Activated T-cell treated with anti-CD3 and anti-CD28 coated beads, Interleukin-2, amount 50 U/mL, for 72 hours (primary cell): ENCODE measurements at places on chromosomes 3 and 15. TPM values are rescaled to one million over a fixed set of nuclear protein-coding genes. Genes with fewer than 3 reads are reported as not detected.

The NEO1 gene
- 7.0 TPM for total RNA-seq

GRCh38 chr15:73717802-73718201, 33.6 kb downstream of the CD276 start:
- no peak for DNase-seq

DNA sequence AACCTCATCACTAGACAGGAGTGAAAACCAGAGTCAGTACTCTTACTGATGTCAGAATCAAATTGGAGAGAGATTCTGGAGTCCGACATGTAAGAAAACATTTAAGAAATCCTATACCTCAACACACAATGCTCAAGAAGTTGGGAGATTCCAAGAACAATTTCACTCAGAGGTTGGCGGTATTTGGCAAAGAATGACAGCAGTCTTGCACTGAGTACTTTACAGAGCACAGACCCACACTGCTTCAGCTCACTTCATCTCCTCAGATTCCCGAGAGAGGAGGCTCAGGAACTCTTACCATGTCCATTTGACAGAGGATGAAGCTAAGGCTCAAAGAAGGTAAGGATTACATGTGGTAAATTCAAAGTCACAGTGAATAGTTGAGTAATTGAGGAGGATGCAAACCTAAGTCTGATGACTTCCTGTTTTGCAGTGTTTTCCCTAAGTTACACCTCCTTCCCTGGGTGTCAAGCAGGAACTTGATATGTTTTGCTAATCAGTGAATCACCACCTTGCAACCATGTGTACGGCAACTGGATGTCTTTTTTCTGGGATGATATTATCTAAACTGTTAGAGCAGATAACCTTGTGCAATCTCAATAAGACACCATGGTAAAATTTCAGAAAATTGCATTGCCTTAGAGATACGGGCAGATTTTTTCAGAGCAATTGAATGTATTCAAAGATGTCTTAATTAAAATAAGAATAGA, 61.3 kb upstream of the MME start:
- no peak for DNase-seq

DNA sequence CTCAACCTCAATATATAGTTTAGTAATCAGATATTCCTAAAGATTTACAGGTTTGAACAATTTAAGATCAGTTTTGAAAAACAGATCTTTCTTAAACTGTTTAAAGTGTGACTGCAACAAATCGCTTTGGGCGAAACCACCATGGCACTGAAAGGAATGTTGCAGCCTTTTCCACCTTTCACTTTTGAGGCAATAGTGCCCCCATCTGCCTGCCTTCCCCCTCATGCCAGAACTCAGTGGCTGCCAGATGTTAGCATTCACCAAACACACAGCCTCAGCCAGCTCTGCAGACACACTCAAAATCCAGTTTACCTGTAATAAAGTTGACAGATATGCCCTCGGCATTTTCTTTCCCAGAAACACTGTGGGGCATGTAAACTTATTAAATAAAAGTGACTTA, 3.3 kb downstream of the LYSMD4 start:
- DNase-seq = no peak

DNA sequence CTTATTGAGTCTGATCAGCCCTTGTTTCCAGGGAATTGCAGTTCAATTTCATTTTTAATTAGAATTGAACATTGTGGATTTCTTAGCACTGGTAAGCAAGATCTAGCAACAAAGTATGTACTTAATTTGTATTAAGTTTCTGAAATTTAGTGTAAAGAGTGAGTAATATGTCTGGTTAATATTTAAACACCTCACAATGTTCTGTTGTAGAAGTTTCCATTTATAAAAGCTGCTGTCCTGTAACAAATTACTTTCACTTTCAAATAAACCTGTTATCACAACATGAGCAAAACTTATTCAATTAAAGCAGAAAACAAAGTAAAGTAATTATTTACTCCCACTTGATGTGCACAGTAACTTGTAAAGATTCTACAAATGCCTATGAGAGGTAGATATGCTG, 448.5 kb downstream of the NAALADL2 start:
- no peak for DNase-seq

GRCh38 chr15:45829336-45830153, 194.7 kb downstream of the SQOR start:
- no peak for DNase-seq

DNA sequence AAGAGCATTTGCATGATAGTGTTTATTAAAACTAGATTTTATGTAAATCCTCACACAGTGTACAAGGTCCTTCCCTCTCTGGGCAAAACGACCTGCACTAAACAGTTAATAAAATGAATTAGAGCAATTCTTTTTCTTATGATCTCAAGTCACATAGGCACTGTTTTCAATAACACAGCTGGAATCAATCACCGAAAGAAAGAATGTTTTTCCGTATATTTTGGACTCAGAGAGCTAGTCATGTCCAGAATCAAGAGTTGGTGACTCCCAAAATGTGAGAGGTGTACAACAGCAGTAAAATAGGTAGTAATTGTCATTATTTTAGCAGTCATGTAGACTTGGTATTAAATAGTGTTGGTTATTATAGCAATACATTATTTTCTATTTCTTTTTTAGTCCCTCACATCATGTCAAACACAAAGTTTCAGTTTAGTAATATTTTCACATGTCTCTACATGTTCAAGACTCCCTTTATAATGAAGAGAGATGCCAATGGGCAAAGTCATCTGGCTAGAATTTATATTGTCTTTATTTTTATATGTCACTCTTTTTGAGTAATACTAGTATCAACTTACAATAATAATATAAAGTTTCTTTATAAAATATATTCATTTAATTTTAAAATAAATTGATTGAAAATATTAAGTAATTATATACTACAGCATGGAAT, 448.6 kb upstream of the CDIN1 start:
- no peak for DNase-seq

DNA sequence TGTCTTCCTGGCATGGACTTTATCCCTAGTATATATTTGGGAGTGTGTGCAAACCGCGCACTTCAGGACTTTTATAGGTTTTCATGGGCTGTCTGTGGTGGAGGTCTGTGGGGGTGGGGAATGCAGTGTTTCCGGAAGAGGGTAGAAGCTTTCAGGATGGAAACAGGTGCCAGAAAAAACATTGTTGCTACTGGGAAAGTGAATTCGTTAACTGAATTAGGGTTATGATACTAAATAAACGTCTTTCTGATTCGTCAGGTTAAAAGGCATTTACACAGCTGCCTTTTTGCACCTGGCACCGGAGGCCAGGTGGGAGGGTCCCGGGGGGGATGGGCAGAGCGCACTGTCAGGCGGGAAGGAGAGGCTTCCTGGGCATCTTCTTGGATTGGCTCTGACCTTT, 62.1 kb downstream of the SLCO3A1 start:
- DNase-seq = no peak

- DNase-seq = no peak
Observed at GRCh38 chr3:27729748-27730611, 7.9 kb upstream of the EOMES start.

- no peak for DNase-seq
Observed at GRCh38 chr15:55659481-55659880, 71.3 kb upstream of the PYGO1 start.

DNA sequence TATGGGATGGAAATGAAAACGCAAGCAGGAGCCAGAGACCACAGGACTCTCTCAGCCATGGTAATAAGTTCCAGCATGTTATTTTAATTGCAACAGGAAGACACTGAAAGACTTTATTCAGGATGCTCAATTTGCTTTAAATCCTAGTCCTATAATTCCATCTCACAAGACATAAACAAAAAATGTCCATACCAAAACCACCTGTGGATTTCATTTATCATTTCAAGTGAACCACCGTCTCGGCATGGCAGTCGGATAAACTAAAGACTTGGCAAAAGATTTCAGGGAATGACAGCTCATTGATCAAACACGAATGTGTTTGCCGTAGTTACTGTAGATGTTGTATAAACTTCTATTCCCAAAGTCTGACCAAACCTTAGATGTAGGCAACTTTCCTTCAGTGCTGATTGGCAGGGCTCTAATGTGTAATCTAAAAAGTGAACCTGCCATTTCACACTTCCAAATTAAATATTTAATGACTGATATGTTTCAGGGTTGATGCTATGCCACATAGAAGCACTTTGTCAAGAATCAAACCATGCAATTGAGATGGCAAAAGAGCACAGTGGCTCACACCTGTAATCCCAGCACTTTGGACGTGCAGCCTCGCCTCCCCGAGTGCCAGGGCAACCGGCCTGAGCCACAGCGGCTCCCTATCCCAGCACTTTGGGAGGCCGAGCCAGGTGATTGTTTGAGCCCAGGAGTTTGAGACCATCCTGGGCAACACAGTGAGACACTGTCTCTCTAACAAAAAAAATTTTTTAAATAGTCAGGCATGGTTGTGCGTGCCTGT, 331.7 kb downstream of the MAGI1 start:
- DNase-seq = no peak

DNA sequence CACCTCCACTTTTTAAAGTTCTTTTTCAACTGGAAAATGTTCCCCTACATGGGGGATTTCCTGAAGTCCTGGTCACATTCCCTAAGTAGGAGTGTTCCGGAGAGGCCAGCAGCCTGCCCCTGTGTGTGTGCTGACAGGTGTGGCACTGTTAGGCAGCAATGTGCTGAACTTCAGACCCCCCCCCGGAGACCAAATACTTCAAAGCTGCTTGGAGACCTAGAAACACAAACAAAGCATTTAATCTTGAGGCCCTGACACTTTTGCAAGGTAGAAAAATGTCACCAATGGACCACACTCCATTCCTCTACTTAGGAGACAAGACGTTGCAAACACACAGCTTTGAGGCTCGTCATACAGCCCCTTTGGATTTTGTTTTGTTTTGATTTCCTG, 259.6 kb upstream of the CTNNB1 start:
- no peak for DNase-seq

- DNase-seq = peak; percentile 34
Observed at GRCh38 chr15:89665449-89666181, 10.3 kb upstream of the KIF7 start.

DNA sequence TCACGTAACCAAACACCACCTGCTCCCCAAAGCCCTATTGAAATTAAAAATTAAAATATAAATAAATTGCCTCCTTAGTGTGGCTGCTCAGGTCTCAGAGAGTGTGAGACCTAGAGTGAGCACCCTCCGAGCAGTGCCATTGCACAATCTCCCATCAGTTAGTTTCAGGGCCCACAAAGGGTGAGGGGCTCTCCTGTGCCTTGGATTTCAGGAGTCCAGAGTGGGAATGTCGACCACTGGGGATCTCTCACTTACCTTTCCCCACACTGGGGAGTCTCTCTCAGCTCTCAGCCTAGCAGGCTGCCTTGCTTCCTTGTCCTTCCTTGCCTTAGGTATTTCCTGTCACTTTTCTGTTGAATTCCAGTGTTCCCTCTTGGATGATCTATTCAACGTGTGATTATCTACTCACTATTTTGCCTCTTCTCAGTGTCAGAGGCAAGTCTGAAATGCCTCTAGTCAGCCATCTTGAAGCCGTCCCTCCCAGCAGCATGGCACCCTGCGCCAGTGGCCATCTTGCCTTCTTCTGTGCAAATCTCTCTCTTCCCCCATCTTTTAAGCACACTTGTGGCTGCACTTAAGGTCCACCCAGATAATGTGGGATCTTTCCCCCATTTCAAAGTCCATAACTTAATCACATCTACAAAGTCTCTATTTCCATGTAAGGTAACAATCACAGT, 119.3 kb downstream of the LRRK1 start:
- DNase-seq = no peak

GRCh38 chr3:53457068-53457467, 37.3 kb upstream of the CACNA1D start:
- DNase-seq = no peak

- DNase-seq = no peak
Observed at GRCh38 chr15:95663156-95664100, 667.1 kb upstream of the NR2F2 start.

The FBXW12 gene
- total RNA-seq = not detected

GRCh38 chr15:68411343-68411675, 20.7 kb downstream of the ITGA11 start:
- DNase-seq = no peak

DNA sequence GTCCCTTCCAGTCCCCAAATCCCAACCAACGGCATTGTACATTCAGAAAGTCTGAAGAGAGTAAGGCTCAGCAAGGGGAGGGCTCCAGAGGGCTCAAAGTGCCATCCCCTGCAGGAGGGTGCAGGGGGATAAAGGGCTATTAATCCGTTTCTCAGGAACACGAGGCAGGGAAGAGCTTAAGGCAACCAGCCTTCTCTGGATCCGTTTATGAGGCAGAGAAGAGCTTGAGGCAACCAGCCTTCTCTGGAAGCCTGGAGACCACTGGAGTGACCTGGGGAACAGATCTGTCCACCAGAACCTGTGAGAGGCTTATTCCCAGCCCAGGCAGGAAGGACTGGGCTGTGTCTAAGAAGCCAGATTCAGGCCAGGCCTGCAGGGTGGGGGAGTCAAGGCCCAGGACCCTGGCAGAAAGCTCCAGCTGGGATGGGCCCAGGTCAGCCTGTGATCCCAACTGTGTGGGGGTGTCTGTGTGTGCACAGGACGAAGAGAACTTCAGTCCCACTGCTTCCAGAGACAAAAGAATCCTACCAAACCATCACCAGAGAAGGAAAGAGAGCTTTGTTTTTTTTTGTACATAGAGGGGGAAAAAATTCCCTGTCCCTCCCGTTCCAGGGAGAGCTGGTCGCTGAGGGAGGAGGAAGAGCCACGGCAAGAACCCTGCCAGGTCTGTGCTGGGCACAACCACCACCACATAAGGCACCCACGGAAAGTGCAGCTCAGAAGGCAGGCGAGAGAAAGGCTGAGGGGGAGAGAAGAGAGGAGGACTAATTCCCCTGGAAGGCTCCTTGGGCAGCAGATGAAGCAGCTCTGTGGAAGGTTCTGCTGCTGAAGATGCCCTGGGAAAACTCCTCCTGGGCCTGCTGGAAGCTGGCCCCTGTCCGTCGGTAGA, 1.6 kb upstream of the ULK3 start:
- DNase-seq = peak; percentile 20

- no peak for DNase-seq
Observed at GRCh38 chr3:194468086-194468485, 18.7 kb downstream of the ATP13A3 start.

DNA sequence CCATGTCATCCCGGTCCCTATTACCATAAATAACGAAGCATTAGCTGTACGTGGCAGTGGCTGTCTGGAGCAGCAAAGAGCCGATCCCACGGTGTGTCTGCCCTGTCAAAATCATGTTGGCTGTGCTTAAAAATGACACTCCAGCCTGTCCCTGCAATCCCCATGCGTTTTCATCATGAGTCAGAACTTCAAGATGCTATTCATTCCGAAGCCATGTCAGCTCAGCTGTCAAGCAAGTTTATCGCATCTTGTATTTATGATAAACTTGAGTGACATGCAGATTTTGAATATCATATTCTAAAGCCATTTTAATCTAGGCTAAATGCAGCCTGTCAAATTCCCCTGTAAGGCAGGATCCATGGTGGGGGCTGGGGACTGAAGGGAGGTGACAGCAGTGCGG, 152.4 kb downstream of the TJP1 start:
- no peak for DNase-seq

DNA sequence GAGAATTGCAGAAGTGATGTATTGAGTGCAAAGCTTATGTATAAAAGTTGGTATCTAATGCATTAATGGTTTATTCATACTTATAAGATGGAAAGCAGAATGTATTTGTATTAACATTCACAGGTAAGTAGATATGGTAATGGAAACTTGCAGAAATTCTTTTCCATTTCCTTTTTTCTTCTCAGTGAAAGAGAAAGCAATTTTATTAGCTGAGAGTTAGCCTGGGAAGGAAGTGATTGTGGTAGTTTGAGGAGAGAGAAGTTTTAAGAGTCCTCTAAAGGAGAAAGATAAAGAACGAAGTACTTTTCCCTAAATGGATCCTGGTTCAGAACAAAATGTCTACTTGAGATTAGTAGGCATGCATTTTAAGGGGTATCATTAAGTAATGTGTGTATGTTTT, 60.1 kb upstream of the OSTN start:
- DNase-seq = no peak
